A549 treated with CORT108297 at 1 μM for 4 hours (cell line): ENCODE measurements at places on chromosomes 5 and 9. TPM values are rescaled to one million over a fixed set of nuclear protein-coding genes. Genes with fewer than 3 reads are reported as not detected.

The GRK6 gene
- 17.5 to 29.2 TPM (median 26.9 TPM) in 5 replicates for total RNA-seq

The LIX1 gene
- total RNA-seq, result not detected in 5 replicates

The C5orf52 gene
- total RNA-seq, result not detected in 5 replicates

The GDA gene
- total RNA-seq, result 0.95 to 1.6 TPM (median 1.2 TPM) in 5 replicates

The ECSCR gene
- not detected in 5 replicates for total RNA-seq

The UNC13B gene
- 8.4 to 10.0 TPM (median 9.6 TPM) in 5 replicates for total RNA-seq

The C9orf85 gene
- total RNA-seq, result 13.5 to 18.3 TPM (median 14.8 TPM) in 5 replicates

The NR5A1 gene
- 0.03 to 0.06 TPM (median 0.03 TPM) in 4 of 5 replicates, not detected in the other for total RNA-seq

The GRIA1 gene
- total RNA-seq, result not detected in 5 replicates

The F2R gene
- 37.1 to 56.0 TPM (median 52.0 TPM) in 5 replicates for total RNA-seq

The SPATA31C1 gene
- not detected in 5 replicates for total RNA-seq

The ZFP2 gene
- total RNA-seq, result 0.02 TPM in 1 of 5 replicates, not detected in the others

The BAAT gene
- total RNA-seq, result 0.33 to 0.60 TPM (median 0.41 TPM) in 5 replicates

The TSSK1B gene
- not detected in 5 replicates for total RNA-seq

The LARP1 gene
- total RNA-seq, result 107 to 135 TPM (median 132 TPM) in 5 replicates

The WHRN gene
- 4.3 to 8.3 TPM (median 7.8 TPM) in 5 replicates for total RNA-seq

The PCA3 gene
- total RNA-seq, result not detected in 5 replicates

The C8G gene
- 0.88 to 2.3 TPM (median 1.3 TPM) in 5 replicates for total RNA-seq

The DDX46 gene
- 48.4 to 76.5 TPM (median 62.3 TPM) in 5 replicates for total RNA-seq

The RUSC2 gene
- 22.4 to 33.2 TPM (median 29.5 TPM) in 5 replicates for total RNA-seq

The FBP2 gene
- total RNA-seq, result not detected in 5 replicates

The NRARP gene
- total RNA-seq, result 2.8 to 7.8 TPM (median 4.8 TPM) in 5 replicates

The FSD1L gene
- total RNA-seq, result 3.4 to 4.3 TPM (median 4.0 TPM) in 5 replicates

The DDX4 gene
- total RNA-seq, result not detected in 5 replicates
